ENCODE measurements at places on chromosomes 7 and 10. TPM values are rescaled to one million over a fixed set of nuclear protein-coding genes. Genes with fewer than 3 reads are reported as not detected.

The PLXNA4 gene
- total RNA-seq = 0.29 TPM

The SLC26A3 gene
- total RNA-seq = not detected

The MMP21 gene
- total RNA-seq = not detected

The C10orf53 gene
- not detected for total RNA-seq

The BMPR1A gene
- 8.4 TPM for total RNA-seq

The IDI1 gene
- 68.1 TPM for total RNA-seq

The TBXAS1 gene
- total RNA-seq = 1.5 TPM

The SORBS1 gene
- total RNA-seq = 0.64 TPM

The CABCOCO1 gene
- total RNA-seq = not detected
